ENCODE measurements at places on chromosomes 6 and 20.

DNA sequence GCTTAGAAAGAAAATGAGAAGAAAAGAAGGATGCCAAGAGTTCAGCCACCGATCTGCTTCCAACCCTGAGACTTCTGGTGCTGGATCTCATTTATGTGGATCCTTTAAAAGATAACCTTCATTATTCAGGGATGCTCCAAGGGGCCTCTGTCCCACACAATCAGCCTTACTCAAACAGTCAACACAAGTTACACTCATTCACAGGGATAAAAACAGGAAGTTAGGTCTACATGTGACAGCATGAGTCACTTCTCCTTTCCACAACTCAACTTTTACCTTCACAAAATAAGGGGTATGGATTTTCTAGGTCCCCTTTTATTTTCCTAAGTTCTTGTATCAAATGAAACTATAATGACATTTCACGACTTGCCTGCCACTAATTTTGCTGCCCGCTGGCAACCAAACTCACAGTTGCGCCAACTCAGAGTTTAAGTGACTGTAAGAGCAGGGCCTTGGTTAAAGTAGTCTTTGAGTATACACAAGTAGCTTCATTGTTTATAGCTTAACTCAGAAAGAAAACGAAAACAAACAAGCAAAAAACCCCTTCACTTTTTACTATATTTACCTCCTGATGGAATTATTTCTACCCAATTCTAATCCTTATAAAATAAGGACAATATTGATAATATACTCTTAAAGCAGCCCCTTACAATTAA, 278.8 kb upstream of the RUNX2 start:
- DNase-seq: peak; percentile 92

DNA sequence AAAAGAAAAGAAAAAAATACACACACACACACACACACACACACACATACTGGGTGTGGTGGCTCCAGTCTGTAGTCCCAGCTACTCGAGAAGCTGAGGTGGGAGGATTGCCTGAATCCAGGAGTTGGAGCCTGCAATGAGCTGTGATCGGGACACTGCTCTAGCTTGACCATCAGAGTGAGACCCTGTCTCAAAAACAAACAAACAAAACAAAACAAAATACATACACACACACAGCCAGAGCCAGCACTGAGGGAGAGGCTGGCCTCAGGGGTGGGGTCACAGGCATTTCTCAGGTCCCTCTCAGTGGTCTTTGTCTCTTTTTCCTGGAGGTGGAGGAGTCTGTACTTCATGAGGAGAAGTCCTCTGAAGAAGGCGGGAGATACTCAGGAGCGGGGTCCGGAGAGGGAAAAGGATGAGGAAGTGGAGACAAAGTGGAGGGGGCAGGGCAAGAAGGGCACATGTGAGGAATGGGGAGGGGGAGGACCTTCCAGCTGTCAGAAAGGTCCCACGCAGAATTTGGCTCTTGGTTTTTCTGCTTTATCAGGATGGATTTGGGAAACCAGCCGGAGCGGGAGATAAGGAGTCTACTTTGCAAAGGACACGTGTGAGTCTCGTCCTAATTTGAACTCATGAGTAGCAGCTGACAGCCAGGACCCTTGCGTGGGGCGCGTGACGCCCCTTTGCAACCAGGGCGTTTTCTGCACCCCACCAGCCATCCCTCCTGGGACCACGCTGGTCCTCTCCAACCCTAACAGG, 7.7 kb upstream of the MICB start:
- DNase-seq: no peak

GRCh38 chr6:41455410-41455809, 90.8 kb upstream of the FOXP4 start:
- no peak for DNase-seq

- DNase-seq: no peak
These were observed 144.8 kb upstream of the FOXA2 start for GRCh38 chr20:22729180-22729579.

Measured in AML-193 (cell line).